ENCODE measurements at places on chromosomes 3 and 15. TPM values are rescaled to one million over a fixed set of nuclear protein-coding genes. Genes with fewer than 3 reads are reported as not detected.

Gene GOLGA6L9
- 2.7 TPM for total RNA-seq

Gene PLCH1
- 0.71 TPM for total RNA-seq

Gene IMPG2
- not detected for total RNA-seq

Gene CHST2
- total RNA-seq, result 0.48 TPM

Gene PLSCR2
- total RNA-seq, result not detected

Gene KIF15
- 8.1 TPM for total RNA-seq

Gene DNASE1L3
- total RNA-seq, result not detected

Gene RAB6B
- total RNA-seq, result 2.2 TPM

Gene C3orf22
- not detected for total RNA-seq

Gene CILP
- 0.24 TPM for total RNA-seq

Gene DLEC1
- total RNA-seq, result 0.05 TPM

Gene TRPM1
- not detected for total RNA-seq

Gene LRRC31
- not detected for total RNA-seq

Gene FAN1
- total RNA-seq, result 9.9 TPM

Gene MESP2
- 0.42 TPM for total RNA-seq

Gene DPPA2
- not detected for total RNA-seq

Gene SQOR
- total RNA-seq, result 79.3 TPM

Gene TLR9
- total RNA-seq, result not detected

Gene ZNF860
- 1.1 TPM for total RNA-seq

Gene UROC1
- total RNA-seq, result not detected

Gene BNC1
- 0.72 TPM for total RNA-seq

Gene C2CD4A
- total RNA-seq, result 0.17 TPM

Gene SLC15A2
- total RNA-seq, result 0.10 TPM
